HepG2 (cell line): ENCODE measurements at places on chromosomes 7 and 10.
A peak's percentile ranks its signal among the peaks of the same experiment; 100 is the strongest.

GRCh38 chr10:283916-284356 is 148.7 kb downstream of the ZMYND11 start:
- DNase-seq = no peak

DNA sequence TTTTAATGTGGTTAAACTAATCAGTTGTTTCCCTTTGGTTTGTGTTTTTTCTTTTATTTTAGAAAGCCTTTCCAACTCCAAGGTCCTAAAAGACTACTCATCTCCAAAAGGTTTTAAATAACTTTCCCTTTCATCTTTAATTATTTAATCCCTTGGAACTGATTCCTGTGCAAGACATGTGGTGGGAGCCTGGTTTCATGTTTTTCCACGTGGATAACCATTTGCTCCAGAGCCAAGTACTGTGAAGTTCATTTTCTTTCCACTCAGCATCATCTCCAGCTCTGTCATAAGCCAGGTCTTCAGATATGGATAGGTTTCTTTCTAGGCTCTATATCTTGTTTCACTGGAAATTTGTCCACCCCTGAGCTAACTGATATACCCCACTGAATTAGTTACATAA is 16.7 kb downstream of the PPP1R3C start:
- DNase-seq = no peak

DNA sequence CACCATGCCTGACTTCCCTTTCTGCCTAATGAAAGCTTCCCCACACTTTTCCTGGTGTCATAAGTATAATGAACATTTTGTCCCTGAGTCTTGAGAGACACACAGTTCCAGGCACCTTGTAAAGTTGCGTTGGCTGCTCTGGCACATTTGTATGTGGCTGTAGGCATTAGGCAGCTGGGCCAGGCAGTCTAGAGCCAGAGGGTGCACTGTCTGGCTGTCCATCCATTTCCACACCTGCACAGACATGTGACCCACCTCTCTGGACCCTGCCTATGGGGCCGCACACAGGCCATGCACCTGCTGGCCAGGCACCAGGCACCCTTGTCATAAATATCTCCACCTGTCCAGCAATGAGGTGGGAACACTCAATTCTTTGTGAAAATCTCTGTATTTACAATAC is 54.7 kb upstream of the ANTXRL start:
- no peak for DNase-seq

DNA sequence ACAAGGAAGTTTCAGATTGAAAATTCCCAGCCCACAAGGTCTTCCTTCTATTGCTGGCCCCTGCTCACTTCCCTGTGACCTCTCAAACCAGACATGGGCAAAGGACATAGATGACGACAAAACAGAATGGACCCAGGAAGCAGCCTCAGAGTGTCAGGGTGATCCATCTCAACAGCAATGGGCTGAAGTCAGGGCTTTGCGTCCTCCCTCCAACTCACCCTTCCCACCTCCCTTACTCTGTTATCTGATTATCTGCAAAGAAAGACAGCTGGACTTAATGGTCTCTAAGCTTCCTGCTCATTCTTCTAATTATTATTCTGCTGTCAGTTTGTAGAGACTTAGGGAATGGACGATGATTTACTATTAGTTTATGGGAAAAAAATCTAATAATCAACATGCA is 115.9 kb downstream of the PIP4K2A start:
- no peak for DNase-seq

- DNase-seq = no peak
Observed at GRCh38 chr7:157785486-157786186, 448.8 kb downstream of the DNAJB6 start.

- no peak for DNase-seq
Observed at GRCh38 chr7:111734954-111735660, 172.8 kb upstream of the IMMP2L start.

GRCh38 chr10:92848037-92848440 is 281 bp upstream of the EXOC6 start:
- no peak for DNase-seq

GRCh38 chr7:105814481-105814880 is 61.9 kb downstream of the ATXN7L1 start:
- DNase-seq = no peak

- no peak for DNase-seq
Observed at GRCh38 chr7:131747658-131748232, 191.3 kb upstream of the PODXL start.

DNA sequence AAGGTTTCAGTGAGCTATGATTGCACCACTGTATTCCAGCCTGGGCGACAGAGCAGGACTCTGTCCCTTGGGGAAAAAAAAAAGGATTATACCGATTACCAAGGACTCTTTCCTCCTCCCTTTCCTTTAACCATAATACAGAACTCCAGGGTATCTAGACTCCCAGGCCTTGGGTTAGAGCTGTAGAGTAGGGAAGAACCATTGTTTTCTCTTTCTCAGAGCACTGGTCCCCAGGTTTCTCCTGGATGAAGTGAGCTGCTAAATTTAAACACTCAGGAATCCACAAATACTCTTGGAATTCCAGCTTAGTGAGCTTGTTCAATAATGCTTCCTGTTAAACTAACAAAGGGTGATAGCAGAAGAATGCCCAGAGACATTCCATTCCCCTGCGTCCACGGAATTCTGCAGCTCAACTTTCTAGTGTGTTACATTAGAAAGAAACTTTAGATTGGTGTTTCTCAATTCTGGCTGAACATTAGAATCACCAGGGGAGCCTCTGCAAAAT is 14.6 kb upstream of the RPEL1 start:
- DNase-seq = peak; percentile 95

DNA sequence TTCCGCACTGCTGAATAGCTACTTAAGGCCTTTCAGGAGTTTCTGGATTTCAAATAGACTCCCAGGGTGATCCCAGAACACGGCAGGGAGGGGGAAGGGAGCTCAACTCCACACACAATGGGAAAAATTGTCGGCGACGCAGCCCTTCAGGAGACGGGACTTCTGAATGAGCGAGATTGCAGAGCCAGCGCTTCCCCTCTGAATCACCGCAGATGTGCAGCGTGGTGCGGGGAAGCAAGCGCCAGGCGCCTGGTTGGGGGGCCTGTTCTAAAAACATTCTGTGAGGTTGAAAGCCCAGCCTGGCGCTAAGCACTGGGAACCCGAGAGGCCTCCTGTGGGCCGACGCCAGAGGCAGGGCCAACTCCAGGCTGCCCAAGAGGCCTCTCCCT is 163.3 kb downstream of the MAD1L1 start:
- DNase-seq = no peak

DNA sequence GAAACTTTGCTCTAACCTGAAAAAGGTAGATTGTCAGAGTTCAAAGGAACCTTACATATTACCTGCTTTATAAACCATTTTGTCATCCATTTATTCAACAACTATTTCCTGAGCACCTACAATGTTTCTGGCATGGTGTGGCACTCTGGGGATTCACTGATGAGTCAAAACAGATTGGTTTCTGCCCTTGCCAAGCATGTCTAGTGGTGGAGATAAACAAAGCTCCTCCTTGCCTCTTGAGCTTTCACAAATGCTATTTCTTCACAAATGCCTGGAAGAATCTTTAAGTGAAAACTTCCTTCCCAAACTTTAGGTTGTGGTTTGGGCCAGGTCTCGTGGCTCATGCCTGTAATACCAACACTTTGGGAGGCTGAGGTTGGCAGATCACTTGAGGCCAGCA is 85.1 kb upstream of the RELN start:
- no peak for DNase-seq

- DNase-seq = no peak
Observed at GRCh38 chr7:80870813-80871212, 48.0 kb downstream of the SEMA3C start.

- no peak for DNase-seq
Observed at GRCh38 chr7:108604307-108605077, 34.8 kb downstream of the DNAJB9 start.

DNA sequence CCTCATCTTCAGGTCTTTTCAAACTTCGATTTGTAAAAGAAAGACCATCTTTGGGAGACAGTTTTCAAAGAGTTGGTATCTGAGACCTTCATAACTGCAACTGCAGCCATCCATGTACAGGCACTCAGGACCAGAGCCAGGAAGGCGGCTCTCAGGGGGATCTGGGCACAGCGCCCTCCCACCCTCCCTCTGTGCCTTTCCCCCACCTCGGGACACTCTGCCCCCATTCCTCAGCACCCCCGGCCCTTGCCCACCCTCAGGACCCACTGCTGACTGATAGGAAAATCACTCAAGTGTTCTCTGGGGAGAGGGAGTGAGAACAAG is 143.6 kb downstream of the CUBN start:
- DNase-seq = no peak

DNA sequence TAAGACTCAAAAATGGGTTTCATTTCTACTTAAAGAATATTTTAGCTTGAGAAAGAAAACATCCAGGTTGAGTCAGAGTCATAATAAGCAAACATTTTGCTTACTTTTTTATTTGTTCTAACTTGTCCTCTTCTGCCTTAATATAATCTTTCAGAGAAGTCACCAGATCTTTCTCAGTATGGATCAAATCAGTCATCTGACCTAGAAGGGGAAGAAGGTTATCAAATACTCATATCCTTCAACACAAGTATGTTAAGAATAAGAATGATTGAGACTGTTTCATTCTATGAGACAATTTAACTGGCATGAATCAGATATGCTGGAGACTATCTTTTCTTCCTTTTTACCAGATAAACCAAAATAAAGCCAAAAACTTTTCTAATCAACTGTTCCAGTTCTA is 23.0 kb downstream of the P4HA1 start:
- DNase-seq = no peak

GRCh38 chr10:57884965-57885617 is 382.6 kb downstream of the IPMK start:
- no peak for DNase-seq

DNA sequence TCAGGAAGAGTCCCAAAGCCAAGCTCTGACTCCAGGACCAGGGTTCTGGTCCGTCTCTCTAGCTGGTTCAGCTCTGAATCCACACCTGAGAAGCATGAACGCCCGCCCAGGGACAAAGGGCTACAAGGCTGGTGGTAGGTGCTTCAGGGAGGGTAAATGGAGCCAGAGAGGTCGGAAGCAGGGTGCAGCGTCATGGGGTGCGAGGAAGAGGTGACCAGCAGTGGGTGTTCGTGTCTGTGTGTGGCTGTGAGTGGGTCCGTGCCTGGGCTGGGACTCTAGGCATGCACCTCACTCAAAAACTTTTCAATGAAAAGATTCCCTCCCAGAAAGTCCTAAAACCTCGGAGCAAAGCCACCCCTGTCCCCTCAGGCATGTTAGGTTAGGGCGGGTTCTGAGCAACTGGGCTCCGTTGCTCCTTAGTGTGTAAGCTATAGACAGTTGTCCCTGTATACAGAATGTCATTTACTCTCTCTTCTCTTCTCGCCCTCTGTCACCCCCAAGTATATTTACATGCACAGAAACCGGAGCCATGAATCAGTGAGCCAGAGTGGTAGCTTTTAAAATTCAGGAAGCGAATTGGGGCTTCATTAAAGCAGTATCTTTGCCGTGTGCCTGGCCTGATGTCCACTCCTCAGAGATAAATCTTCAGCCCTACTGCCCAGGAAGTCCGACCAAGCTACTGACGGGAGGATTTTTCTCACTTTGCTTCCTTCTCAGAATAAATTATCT is 12.3 kb upstream of the GATA3 start:
- DNase-seq = no peak

- no peak for DNase-seq
Observed at GRCh38 chr7:78254726-78255055, 456.1 kb downstream of the PHTF2 start.

DNA sequence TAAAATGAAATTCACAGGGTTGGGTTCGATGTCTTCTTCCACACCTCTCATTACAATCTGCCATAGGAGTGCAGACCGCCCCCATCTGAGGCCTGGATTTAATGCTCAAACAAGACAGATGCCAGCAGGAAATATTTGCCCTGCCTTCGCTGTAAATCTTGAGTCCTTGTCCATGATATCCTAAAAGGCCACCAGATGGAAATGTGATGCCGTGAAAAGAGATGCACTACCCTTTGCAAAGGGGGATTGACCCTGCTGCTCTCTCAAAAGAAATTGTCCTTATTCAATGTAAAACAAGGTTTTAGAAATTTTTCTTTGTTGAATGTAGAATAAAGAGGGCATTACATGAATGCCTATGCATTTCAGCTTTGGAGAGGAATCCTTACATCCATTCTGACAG is 37.5 kb downstream of the AGAP4 start:
- no peak for DNase-seq

DNA sequence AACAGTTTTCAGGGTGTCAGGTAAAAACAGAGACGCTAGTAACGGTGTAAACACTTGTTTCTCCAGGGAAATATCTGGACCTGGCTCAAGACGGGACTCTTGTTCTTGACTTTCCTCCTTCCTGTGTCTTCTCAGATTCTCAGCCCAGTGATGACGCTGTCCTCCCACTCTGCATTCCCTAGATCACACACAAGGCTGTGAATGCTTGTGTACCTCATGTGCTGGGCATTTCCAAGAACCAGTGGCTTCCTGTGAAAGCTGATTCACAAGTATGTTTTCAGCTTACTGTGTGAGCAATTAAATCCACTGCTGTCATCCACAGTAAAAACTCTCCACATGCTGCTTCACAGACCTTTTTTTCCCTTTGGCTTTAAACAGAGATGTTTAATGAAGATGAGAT is 193.8 kb upstream of the DPP6 start:
- no peak for DNase-seq

DNA sequence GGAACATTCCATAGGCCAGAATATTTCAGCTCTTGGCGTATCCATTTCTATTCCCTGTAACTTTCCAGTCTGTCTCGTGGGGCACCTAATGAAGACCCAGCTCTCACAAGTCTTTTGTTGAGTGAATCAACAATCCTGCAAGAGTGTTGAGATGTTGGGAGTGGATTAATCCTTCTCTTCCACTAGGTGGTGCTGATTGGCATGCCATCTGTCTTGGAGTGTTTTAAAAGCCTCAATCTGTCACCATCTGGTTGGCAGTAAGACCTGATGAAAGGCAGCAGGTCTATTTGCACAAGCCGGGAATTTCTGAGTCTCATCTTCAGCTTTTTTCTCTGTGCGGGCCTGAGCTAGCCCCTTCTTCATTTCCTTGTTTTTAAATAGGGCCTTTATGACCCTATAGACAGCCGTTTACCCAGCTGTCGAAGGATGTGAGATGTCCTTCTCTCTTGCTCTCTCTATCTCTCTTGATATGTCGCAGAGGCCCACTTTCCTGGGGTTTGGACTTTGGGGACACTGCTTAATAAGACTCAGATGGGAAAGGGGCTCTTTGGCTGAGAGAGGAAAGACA is 180.5 kb downstream of the ZNF365 start:
- DNase-seq = peak; percentile 16

DNA sequence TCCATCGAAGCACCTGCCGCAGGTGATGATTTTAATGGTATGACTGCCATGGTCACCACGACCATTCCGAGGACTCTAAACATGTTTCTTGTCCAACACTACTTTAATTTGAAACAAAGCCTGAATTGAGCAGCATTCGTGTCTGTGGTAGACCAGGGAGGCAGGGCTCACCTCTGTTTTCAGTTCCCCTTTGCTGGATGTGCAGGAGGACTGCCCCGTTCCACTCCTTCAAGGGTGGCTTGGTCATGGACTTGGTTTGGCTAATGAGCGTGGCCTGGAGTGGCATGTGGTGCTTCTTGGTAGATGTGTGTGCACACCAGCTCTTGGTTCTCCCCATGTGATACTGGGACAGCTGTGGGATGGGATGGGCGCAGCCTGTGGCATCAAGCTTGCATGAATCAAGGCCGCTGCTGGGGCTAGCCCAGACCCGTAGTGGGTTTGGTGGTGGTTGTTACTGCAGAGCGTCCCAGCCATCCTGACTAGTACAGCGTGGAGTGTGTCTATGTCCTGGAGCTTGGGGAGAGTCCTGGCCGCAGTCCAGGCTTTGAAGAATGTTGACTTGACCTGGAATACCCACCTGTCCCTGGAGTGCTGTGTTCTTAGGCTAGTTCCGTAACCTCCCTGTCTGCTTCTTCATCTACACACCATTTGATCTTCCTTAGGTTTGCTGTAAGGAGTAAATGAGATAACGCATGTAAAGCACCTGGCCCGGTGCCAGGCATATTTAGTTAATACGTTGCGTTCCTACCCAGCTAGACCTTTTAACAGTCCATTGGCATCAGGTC is 34.8 kb downstream of the MGMT start:
- no peak for DNase-seq
